ENCODE measurements at places on chromosomes 3 and 15. TPM values are rescaled to one million over a fixed set of nuclear protein-coding genes. Genes with fewer than 3 reads are reported as not detected.

DNA sequence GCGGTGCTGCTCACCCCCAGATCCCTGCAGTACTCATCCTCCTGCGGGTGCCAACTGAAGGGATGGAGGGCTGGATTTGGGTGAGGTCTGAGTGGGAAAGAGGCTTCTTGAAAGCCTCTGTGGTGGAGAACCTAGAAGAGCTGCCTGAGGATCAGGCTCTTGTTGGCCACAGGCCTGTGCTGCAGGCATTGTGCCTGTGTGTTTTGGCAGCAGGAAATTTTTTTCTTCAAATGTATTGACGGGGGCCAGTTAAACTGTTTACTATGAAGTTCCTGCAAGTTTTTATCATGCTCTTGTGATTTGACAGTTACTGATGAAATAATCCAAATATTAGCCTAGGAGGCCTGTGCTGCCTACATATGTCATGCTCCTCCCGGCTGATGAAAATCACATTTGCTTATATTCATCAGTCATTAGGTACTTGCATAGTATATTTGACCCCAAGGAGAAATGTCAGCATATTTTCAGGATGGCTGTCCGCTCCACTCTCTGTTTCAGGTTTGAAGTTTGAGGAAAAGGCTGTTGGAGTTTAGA is 103.1 kb downstream of the THSD4 start:
- DNase-seq: no peak

GOLGA8S gene
- 0.09 TPM for total RNA-seq

MORC1 gene
- total RNA-seq: not detected

DNA sequence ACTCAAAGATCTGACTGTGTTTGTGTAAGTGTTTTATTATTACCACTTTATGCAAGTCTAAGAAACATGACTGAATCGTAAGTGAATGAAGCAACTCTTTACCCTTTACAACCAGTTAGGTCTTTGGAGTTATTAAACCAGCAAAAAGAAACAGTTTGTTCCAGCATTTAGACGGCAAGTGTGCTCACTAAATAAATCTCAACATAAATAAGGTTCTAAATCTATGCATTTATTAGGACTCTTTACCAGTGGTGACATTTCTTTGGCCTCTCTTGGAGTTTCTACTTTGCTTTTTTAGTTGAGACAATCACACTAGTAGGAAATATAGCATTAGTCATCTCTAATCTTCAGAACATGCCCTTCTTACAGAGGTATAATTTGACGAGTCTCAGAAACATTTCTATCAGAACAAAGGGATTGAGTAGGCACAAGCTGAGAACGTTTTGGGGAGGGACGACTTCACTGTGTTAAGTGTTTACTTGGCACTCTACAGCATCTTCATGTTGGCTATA is 739.9 kb upstream of the NR2F2 start:
- DNase-seq: no peak

DNA sequence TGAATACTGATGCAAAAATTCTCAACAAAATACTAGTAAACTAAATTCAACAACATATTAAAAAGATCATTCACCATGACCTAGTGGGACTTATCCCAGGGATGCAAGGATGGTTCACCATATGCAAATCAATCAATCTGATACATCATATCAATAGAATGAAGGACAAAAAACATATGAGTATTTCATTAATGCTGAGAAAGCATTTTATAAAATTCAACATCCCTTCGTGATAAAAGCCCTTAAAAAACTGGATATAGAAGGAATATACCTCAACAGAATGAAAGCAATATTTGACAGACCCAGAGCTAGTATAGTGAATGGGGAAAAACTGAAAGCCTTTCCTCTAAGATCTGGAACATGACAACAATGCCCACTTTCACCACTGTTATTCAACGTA is 43.0 kb upstream of the FBN1 start:
- no peak for DNase-seq

GRCh38 chr3:43755516-43756200 is 64.9 kb downstream of the ABHD5 start:
- DNase-seq: no peak

DNA sequence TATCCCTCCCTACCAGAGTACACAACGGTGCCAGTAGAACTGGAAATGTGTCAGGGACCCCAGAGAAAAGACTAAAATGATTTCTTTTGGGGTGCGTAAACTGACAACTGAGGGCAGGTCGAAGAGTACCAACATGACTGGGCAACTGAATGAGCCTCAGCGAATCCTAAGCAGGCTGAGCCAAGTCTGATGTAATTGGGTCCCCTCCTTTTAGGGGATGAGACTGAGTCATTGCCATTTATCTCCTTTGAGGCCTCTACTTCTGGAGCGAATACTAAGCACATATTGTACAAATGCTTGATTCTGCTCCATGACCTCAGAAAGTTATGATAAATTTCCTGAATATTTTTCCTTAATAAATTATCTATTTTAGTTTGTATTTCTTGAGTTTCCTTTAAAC is 17.3 kb upstream of the GPR156 start:
- DNase-seq: no peak

HTR3C gene
- total RNA-seq: not detected

DNA sequence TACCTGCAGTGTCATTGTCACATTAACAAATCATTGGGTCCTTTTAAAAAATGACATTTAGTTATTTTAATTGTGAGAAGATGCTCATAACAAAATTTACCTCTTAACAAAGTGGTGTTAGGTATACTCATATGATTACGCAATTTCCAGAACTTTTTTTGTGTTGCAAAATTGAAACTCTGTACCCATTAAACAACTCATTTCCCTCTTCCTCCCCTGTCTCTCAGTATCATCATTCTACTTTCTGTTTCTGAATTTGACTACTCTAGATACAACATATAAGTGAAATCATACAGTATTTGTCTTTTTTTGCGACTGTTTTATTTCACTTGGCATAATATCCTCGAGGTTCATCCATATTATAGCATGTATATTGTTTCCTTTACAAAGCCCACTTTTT is 58.7 kb upstream of the CHST2 start:
- no peak for DNase-seq

DNA sequence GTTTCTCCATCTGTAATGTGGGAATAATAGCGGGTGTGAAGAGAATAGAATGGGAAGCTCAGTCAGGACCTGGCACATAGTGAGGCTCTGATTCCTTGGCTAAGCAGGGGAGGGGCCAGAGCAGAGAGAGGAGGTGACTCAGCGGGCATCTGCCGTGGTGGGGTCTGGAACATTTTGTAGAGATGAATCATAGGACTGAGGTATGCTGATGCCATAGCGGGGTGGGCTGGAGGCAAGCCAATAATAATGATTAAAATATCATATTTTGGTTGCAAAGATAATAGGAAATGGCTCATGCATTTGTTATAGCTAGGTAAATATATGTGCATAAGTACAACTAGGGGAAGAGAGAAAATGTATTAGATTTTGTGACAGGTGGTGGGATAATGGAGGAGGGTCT is 11.2 kb downstream of the TGM4 start:
- DNase-seq: peak; percentile 85

SEMA6D gene
- total RNA-seq: not detected

DNA sequence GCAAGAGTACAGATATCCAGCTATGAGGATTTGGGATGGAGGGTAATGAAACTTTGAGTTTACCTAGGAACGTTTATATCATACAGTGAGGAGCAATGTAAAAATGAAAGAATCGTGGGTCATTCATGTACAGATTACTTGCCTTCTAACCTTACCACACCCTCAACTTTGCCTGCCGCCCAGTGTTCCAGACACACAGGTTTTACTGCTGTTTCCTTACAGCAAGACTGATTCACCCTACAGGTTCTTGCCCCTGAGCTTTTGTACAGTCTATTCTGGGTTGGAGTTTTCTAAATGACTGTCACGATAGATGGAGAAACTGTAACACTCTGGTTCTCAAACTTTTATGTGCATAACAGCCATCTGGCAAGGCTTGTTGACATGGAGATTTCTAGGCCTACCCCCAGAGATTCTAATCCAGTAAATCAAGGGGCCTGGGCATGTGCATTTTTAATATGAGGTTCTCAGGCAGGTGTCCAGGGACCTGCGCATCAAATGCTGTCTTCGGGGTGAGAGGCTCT is 6.6 kb upstream of the TPRG1 start:
- peak; percentile 50 for DNase-seq

DNA sequence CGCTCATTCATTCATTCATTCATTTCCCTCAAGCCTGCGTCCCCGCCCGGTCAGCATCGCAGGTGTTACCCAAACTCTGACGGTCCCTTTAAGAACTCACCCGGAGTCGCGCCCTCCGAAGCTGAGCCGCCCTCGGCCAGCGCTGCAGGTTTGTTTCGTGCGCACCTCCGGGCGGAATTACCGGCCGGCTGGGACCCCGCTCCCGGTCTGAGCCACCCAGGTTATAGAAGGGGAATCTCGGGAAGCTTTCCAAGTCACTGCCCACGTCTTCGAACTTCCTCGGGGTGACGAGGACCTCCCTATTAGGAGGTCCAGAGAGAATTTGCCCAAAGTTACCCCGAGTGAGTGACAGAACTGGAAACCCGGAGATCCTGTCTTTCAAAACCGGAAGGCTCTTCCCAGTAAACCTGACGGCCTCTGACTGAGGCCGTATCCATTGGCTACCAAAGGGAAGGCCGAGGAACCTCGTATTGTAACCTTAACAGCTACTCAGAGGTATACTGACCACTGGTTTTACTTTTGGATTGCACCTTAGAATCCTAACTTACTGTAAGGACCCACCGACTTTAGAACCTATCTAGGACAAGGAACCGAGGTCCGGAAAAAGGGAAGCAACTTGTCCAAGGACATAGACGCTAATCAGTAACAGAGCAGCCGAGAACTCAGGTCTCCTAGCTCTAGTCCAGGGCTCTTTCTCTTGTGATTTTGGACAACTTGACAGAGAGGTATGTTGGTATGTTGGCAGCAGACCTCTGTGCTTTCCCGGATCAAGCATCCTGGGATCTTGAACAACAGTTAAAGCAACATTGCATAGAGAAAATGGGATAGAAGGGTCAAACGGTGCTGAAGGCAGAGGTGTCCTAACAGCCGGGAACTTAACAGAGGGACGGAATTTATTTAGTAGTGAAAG is 788 bp upstream of the DLG1 start:
- peak; percentile 80 for DNase-seq

- DNase-seq: no peak
Measured at GRCh38 chr15:89400116-89400781, 65.6 kb upstream of the POLG start.

STRA6 gene
- total RNA-seq: 83.6 TPM

C3orf20 gene
- total RNA-seq: not detected

- peak; percentile 59 for DNase-seq
Measured at GRCh38 chr15:43249699-43250203, 17.0 kb downstream of the TGM5 start.

- DNase-seq: no peak
Measured at GRCh38 chr15:90881978-90882721, 2.2 kb upstream of the FES start.

NOX5 gene
- 1.5 TPM for total RNA-seq

ADAMTS9 gene
- total RNA-seq: 4.5 TPM

GRCh38 chr15:55660153-55660552 is 72.0 kb upstream of the PYGO1 start:
- no peak for DNase-seq

DNA sequence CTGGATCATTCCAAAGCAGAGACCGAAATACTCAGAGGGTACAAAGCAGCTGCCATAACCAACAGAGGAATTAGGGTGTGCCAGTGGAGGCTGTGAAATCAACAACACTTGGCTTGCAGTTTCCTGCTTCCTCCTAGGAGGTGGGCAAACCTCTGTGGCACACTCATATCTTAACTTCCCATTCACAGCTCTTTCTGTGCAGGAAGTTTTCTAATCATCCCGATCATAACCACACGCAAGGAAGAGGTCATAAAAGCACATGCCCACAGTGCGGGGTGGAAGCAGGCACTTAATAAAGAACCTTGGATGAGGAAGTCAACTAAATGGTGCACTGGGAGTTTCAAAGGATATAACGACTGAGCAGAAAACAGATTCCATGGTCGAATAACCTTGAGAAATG is 5.1 kb downstream of the SCAMP2 start:
- DNase-seq: no peak

DNA sequence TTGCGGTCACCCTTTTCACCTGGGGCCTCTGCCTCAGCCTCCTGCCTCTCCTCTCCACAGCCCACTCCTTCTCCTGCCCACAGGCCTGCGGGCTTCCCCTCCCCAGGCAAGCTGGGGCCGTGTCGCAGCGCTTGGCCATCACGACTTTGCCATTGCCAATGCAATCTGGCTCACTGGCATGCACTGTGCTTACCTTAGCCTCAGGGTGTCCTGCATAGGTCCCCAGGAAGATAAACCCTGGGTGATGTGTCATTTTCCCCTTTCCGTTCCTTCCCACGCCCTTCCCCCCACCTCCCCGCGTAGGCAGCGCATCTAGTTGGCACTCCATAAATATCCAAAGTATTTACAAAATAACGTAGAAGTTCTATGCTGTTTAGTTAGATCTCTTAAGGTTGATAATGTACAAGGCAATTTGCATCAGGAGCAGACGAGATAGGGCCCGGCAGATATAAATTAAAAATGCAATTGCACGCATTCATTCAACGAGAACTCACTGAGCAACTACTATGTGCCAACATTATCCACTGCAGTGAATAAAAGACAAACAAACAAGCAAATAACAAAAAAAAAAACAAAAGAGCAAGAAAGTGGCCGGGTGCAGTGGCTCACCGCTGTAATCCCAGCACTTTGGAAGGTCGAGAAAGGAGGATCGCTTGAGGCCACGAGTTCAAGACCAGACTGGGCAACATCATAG is 973 bp upstream of the COPG1 start:
- no peak for DNase-seq

GRCh38 chr3:192302721-192303120 is 424.6 kb downstream of the FGF12 start:
- DNase-seq: no peak

- no peak for DNase-seq
Measured at GRCh38 chr3:119559441-119559963, at the start of gene CD80. CD80 (minus strand) TSS chr3:119559614; CDS start chr3:119557728, 1,886 bp downstream.

SH3BP5 gene
- total RNA-seq: 39.3 TPM

CFAP100 gene
- total RNA-seq: not detected

- DNase-seq: no peak
Measured at GRCh38 chr3:66692042-66692765, 191.4 kb upstream of the LRIG1 start.

- DNase-seq: no peak
Measured at GRCh38 chr3:117750674-117751269, 1041.2 kb downstream of the TUSC7 start.

DNA sequence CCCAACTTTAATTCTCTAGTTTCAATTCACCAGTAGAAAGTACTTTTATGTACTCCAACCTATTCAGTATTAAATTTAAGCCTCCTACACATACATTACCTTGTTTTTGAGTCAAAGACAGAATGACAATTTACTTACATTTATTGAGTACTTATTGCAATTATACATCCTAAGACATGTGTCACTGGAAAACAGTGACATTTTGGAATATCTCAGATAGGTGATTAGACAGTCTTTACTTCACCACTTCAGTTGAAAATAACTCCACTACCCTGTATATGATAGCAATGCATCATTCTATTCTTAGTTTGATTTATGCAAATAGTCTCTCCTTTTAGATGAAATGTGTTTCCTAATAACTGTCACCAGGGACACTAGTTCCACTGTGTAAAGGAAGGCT is 461.5 kb downstream of the TUSC7 start:
- no peak for DNase-seq

- DNase-seq: no peak
Measured at GRCh38 chr15:28085489-28086174, 13.5 kb downstream of the OCA2 start.

ELP6 gene
- total RNA-seq: 38.8 TPM

KCNMB3 gene
- total RNA-seq: 7.4 TPM

IL17RD gene
- total RNA-seq: 7.9 TPM
